ENCODE measurements at places on chromosomes 1 and 21.

- no peak for DNase-seq
Measured at GRCh38 chr1:34406377-34406776, 229.7 kb downstream of the C1orf94 start.

DNA sequence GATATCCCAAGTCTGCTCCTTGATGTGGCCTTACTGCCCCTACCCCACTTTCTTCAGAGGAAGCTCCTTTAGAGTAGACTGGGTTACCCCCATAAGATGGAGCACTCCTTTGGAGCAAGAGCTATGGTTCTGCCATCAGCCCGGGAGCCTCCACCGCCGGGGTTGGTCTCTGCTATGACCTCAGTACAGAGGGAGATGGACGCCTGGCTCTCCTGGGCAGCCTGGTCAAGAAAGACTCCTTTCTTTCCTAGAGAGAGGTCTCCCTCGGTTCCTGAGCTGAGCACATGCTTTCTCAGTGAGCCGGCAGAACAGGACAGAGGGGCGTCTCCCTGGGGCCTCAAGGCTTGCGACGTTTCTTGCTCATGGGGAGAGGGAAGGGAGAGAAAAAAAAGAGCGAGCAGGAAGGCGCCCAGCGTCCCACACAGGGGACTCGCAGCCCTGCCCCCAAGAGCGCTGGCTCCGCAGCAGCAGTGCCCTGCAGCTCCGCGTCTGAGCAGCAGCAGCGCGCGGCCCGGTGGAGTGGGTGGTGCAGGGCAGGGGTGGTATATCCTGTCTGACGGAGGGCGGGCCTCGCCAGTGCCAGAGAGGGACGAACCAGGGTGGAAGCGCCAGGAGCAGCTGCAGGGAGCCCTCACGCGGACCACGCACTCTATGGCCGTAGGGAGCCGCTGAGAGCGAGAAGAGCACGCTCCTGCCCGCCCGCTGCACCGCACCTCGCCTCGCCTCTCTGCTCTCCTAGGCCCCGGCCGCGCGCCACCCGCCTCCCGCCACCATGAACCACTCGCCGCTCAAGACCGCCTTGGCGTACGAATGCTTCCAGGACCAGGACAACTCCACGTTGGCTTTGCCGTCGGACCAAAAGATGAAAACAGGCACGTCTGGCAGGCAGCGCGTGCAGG is at the start of gene PKP1:
PKP1 (plus strand) TSS at position 576 of the 899 bp plus-strand sequence; CDS start at position 773, 197 bp downstream.
- no peak for DNase-seq

- no peak for DNase-seq
Measured at GRCh38 chr1:192877283-192877886, 68.5 kb downstream of the RGS2 start.

DNA sequence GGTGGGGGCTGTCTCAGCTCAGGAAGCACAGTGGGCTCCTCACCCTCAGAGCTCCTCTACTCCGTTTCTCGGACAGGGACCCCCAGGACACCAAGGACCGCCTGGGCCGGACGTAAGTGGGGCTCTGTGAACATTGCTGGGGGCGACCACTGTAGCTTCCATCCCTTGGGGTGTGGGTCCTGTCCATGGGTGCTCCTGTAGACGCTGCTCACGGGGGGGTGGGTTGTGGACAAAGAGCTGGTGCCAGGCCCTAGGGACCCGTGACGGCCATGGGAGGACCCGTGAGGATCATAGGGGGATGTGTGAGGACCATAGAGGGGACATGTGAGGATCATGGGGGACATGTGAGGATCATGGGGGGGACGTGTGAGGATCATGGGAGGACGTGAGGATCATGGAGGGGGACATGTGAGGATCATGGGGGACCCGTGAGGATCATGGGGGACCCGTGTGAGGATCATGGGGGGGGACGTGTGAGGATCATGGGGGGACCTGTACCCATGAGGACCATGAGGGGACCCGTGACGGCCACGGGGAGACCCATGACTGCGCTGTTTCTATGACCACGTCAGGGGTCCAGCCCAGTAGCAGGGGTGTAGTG is 18.1 kb downstream of the COL6A1 start:
- DNase-seq, result no peak

- DNase-seq, result no peak
Measured at GRCh38 chr1:115283681-115284146, 54.3 kb downstream of the NGF start.

DNA sequence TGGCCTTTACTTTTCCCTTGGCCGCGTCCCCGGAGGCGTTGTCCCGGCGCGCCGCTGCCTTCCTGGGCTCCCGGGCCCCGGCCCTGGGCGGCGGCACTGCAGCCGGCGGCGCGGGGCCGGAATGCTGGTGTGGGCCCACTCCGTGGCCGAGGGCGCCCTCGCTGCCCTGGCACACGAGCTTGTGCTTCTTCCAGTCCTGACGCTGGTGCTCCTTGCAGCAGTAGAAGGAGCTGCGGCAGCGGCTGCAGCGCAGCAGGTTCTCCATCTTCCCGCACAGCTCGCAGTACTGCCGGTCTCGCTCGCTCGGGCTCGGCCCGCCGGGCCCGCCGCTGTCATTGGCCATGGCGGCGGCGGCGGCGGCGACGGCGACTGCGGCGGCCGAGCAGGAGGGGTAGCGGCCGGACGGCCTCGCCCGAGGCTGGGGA is 529 bp downstream of the EGLN1 start:
- DNase-seq, result no peak

- DNase-seq, result no peak
Measured at GRCh38 chr1:2141025-2141424, 53.5 kb downstream of the FAAP20 start.

- no peak for DNase-seq
Measured at GRCh38 chr1:109910123-109910962, at the start of gene CSF1. CSF1 (plus strand) TSS chr1:109910849; CDS start chr1:109911024, 175 bp downstream.

- no peak for DNase-seq
Measured at GRCh38 chr1:17212487-17213121, 7.7 kb downstream of the PADI1 start.

DNA sequence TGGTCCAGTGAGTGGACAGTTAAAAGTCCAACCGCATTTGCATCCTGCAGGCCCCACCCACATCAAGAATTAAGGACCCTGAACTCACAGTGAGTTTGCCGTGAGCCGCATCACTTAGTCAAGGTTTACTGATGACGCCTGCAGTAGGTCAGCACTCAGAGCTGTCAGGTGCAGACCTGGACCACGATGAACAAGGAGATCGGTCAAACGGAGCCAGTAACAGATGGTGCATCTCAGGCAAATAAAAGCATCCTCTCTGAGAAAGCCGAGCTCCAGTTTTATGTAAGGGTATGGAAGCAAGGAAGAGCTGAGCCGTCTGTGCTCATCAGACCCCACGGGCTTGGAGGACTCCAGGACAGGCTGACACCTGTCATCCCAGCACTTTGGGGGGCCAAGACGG is 4.5 kb downstream of the PRDM15 start:
- no peak for DNase-seq

GRCh38 chr1:211036381-211037060 is 97.4 kb downstream of the KCNH1 start:
- DNase-seq, result no peak

DNA sequence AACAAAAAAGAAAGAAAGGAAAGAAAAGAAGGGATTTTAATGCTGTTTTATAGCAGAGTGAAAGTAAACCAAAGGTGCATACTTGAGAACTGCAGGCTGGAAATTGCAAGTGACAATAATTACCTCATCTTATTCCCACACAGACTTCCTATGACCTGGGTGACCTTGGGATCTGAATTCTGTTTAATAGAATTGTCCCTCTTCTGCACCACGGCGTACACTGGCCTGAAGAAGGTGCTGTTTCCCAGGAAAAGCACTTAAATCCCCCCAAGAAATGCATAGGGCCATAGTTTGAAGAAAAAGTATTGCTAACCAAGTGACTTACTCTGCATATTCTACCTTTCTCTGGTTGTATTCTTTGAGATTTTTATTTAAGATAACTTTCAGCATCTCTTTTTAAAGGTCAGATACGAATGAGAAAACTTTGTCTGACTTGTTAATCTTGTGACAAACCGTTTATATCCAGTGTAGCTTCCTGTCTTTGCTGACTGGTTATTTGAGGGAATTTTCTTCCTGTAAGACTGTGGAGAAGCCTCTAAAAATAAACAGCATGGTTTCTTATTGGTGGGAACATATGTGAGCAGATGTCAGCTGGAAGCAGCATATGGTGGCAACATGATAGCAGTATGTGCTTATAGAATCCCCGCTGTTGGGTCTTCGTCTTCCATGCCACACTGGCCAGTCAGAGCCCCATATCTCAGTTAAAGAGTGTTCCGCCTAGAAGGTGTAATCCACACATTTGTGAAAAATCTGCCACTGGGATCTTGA is 16.3 kb downstream of the TGFB2 start:
- DNase-seq, result no peak

GRCh38 chr1:25146451-25146855 is 85.8 kb downstream of the SYF2 start:
- DNase-seq, result no peak

DNA sequence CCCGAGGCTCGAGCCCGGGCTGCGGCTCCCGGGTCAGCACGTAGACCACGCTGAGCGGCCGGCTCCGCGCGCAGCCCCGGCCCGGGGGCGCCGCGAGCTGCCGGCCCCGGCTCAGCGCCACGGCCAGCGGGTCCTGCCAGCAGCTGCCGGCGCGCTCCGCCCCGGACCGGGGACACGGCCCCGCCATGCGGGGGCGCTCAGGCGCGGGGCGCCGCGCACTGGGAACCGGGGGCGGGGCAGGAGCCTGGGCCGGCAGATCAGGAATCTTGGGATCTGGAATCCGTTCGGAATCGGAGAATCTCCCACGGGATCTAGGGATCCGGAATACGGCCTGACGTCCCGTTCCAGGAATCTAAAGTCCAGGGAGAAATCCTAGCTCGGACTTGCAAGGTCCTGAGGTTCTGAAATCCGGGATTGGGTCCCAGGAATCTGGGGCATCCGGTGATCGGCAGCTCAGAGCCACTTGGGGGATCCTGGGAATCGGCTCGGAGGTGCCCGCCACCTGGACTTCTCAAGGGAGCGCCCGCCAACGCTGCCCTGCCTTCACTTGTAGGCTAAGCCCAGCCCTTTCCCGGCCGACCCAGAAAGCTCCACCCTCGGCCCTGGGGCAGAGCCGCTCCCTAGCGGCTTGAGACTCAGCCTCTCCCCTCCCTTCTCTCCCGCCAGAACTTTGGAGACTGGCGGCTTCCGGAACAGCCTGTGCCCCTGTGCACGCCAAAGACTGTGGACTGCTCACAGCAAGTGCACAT is at the start of gene MAP3K6:
MAP3K6 (minus strand) TSS at position 551 of the 749 bp plus-strand sequence; CDS start at position 187, 364 bp downstream.
- DNase-seq, result peak; percentile 44
